ENCODE measurements at places on chromosomes 6 and 20.

GRCh38 chr20:61719691-61720347 lies 345.9 kb downstream of the TAF4 start:
- no peak for DNase-seq

DNA sequence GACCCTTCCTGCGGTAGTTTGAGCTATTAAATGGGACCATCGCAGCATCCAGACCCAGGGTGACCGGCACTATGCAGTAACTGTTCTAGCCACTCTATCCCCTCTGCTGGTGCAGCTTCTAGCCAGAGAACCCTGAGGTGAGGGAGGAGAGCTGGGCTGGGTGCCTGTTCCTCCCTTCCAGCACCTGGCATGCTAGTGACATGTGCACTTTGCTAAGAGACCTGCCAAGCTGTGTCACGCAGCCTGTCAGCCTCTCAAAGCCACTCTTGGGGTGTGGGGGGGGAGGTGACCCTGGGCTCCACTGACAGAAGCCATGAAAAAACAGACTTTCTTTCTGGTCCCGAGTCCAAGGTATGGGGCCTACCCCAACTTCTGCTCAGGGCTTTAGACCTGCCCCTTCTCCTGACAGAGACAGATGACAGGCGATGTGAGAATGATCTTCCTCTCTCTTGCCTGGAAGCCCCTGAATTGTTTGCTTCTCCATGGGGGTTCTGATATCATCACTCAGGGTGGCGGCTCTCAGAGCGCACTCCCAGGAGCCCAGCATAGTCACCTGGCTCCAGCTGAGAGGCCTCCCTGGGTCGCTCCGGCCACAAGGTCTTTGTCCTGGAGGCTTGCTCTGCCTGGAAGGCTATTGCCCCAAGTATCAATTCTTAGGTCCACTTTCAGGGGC lies 47.2 kb upstream of the MLN start:
- no peak for DNase-seq

- DNase-seq: no peak
These were observed 857 bp downstream of the TAP2 start for GRCh38 chr6:32837651-32838113.

- DNase-seq: no peak
These were observed 169.9 kb upstream of the HDDC2 start for GRCh38 chr6:125471667-125472066.

GRCh38 chr6:150252714-150253444 lies 110.0 kb downstream of the PPP1R14C start:
- DNase-seq: no peak

DNA sequence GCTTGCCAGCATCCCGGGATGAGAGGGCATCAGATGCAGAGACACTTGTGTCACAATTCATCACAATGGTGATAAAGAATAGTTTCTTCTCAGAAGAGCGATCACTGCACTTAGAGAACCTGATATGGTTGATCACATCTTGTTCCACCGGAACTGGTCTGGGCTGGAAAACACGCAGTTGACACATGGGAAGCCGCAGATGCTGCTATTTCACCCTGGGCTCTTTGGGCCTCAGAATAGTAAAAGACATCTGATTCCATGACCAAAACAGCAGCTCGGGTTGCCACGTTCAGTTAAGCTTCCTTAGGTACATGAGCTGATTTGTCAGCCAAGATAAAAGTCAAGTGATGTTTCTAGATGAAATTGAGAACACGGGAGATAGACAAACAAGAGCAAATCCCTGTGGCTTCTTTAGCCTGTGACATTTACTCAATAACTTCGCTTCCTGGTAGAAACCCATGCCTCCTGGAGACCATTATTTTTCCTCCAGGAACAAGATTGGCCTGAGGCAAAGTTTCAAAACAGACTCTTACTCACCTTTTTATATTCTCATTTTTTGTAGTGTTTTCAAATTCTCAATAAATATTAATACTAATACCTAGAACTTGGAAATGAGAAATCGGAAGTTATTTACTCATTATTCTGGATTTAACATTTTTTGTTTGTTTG lies 59.4 kb downstream of the TRMT6 start:
- DNase-seq: no peak

DNA sequence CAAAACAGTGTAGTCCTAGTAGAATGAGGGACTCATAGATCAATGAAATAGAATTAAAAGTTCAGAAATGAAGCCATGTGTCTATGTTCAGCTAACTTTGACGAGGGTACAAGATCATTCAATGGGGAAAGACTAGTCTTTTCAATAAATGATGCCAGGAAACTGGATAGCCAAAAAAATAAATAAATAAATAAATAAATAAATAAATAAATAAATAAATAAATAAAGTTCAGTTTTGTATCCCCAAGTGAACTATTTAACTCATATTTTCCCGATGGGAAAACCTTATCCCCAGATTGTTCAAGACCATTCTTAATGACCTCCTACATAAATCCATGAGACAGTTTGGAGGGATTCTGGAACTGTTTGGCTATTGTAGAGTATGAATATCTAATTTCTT lies 277.1 kb upstream of the EYS start:
- no peak for DNase-seq

GRCh38 chr6:154261688-154262397 lies 94.8 kb downstream of the IPCEF1 start:
- DNase-seq: no peak

DNA sequence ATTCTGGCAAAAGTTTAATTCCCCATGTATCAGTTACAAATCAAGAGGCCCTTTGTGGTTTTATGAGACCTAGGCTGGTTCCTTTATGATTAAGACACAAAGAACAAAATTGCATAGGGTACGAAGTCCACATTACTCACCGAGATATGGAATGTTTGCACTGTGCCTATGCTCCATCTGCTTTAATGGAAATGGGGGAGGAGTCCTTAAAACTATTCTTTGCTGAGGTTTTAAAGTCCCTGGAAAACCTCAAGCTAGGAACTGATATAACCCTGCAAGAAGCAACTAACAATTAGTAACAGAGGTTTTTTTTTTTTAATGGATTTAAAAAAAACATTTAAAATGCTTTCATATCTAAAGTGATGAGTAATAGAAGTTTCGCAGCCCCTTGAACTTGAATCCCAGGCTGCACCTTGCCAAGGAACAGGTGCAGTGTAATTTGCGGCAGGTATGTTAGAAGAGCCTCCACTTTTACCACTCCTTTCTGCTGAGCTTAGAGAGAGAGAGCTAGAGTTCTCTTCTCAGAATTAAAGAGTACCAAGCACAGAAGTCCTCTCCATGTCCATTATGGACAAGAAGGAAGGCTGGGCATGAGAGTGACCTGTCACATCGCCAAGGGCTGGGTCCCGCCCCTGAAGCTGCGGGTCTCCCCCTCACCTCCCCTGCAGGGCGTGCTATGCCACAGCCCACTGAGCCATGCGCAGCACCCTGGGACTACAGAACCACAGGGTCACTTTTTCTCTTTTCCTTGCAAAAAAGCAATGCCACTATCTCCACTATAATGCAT lies 2.3 kb downstream of the SERPINB1 start:
- no peak for DNase-seq

DNA sequence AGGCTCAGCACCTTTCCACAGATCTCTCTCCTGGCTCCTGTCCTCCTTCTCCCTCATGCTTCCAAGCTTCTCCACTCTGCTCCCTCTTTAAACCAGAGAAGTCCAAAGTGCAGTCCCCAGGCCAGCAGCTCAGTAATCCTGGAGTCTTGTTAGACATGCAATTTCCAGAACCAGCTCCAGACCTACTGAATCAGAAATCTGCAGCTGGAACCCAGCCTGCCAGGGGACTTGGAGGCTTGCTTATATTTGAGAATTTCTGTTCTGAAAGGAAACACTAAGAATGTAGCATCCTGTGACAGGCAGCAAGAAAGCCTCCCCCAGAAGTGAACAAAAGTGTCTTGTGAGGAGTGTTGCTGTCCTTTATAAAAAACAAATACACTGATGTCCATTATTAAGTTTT lies 438.1 kb downstream of the BCKDHB start:
- no peak for DNase-seq

DNA sequence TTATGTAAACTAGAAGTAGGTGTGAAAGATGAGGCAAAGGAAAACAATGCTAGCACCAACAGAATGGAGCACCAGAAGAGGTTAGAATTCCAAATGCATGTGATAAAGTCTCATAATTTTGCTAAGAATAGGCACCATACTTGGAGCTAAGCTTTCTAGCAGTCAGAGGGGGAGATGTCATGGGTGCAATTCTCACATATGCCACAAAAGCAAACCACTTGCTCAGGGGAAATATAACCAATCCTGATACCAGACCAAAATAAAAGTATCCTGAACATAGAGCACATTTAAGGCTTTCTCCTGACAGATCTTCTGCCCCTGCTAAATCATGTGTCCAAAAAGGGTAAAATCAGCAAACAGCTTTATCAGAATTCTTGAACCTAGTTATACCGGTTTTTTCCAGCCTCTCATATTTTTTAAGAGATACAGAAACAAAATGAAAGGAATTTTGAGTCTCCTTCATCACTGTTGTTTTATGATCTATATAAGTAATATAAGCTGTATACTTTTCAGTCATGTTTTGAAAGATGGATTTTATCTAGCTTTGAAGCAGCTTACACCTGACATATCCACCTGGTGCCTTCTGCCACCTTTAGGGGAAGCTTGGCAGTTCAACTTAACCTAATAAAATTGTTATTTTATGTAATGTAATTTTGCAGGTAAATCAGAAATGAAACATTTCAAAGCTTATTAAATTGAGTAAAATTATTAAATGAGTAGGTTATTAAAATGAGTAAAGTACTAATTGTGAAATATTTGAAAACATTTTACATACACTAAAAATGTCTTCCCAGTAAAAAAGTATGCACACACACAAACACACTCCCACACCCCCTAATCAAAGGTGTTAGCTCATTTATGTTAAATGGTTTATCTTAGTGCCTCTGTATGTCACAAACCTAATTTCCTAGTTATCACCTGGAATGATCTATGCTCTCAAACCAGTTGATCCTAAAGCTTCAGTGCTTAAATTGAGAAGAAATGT lies 2.8 kb downstream of the SPO11 start:
- DNase-seq: no peak

DNA sequence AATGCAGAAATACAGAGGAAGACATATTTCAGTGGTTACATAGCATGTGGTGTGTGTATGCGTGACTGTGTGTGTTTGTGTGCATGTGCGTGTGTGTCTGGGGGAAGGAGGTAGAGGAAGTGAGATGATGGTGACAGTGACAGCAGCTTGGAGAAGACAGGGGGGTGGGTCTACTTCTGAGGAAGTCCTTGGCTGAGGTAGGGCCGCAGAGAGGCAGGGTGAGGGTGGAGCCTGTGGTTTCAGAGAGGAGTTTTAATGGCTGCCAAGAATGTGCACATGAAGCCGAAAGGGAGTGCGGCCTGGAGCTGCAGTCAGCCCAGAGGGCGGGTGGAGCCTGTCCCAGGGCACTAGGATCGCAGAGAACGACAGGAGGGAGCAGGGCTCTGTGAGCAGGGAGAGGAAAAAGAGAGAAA lies 22.7 kb upstream of the RNF24 start:
- peak; percentile 49 for DNase-seq

- DNase-seq: no peak
These were observed 374.1 kb downstream of the BCKDHB start for GRCh38 chr6:80480421-80481157.

DNA sequence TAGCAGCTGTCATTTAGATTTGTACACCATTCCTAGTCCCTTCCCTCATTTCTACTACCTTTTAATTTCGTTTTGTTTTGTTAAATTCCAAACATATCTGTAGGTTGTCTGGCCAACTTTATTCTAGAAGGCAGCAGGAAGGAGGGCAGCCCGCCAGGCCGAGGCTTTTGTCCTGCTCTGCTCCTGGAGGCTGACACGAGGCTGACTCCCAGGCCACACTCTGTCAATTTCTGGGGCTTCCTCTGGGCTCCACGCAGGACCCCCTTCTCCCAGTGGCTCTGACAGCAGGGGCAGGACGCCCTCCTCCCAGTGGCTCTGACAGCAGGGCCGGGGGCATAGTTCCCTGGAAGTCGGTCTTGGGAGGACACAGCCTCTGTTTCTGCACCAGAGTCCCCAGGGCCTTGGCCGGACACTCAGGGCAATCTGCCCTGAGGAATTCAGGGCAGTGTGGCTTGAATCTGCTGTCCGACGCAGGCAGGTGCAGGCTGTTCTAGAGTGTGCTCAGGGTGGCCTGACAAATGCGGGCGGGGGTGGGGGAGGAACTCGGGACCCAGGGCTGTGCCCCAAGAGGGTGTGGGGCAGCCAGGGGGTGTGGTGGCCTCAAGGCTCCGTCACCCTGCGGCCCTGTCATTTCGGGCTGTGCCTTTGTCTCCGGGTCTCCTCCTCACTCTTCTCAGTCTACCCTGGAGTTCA lies 11.8 kb downstream of the SMOC2 start:
- DNase-seq: no peak

DNA sequence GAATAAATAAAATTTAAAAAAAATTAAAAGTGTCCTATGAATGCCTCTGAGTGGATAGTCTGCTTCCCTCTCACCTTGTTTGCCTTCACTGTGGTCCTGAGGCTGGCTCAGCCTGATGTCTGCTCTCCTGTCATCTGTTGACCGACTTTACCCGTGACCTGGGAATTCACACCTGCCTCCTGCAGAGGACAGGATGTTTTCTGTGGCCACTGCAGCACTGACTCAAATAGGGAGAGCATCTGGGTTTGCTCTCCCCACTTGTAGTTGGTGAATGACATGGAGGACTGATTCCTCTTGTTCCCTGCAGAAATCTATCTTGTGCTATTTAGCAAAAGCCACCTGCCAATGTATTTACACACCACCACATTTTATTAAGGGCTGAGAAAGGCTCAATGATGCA lies 52.4 kb upstream of the ERVFRD-1 start:
- no peak for DNase-seq

- DNase-seq: no peak
These were observed 64.1 kb upstream of the NNAT start for GRCh38 chr20:37456948-37457347.

DNA sequence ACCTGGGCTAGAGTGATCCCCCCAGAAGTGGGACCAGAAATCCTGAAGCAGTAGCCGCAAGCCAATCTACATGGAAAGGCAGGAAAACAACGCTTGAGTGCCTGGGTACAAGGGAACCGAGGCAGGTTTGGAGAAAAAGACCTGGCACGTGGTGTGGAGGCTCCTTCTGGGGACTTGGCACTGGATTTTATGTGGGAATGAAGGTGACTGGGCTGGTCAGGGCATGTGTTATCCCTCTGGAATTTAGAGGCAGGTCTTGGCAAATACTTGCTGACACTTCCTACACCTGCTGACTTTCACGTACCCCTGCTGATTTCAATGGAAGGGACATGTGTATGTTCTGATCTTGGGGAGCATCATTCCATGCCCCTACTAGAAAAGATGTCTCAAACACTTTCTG lies 25.0 kb upstream of the FAM217A start:
- peak; percentile 31 for DNase-seq

DNA sequence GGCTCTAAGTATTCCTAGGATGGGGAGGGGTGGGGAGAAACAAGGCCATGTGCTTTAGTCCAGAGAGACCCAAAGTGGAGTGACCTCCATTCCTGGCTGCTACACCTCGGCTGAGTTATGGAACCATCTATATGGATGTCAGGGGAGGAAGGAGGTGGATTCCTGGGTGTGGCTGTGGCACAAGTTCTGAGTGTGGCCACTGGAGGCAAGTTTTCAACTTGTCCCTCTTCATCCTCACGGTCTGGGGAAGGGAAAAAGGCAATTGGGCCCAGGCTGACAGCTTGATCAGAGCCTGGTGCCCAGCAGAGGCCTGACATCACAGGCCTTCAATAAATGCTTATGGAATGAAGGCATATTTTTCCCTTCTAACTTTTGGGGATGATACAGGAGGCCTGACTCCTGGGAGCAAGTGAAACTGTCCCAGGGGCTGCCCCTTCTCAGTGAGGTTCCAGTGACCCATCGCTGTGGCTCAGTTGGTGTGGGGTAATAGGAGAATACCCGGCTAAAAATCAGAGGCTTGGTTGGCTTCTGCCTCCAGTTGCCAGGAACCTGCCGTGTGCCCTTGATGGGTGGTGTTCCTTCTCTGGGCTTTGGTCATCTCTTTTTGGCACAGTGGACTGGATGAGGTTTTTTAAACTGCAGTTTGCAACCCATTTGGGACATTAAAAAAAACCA lies 1.8 kb upstream of the ITPR3 start:
- no peak for DNase-seq

Data from iPS-NIHi11 (cell line).